ENCODE measurements at places on chromosomes 7 and 10.

DNA sequence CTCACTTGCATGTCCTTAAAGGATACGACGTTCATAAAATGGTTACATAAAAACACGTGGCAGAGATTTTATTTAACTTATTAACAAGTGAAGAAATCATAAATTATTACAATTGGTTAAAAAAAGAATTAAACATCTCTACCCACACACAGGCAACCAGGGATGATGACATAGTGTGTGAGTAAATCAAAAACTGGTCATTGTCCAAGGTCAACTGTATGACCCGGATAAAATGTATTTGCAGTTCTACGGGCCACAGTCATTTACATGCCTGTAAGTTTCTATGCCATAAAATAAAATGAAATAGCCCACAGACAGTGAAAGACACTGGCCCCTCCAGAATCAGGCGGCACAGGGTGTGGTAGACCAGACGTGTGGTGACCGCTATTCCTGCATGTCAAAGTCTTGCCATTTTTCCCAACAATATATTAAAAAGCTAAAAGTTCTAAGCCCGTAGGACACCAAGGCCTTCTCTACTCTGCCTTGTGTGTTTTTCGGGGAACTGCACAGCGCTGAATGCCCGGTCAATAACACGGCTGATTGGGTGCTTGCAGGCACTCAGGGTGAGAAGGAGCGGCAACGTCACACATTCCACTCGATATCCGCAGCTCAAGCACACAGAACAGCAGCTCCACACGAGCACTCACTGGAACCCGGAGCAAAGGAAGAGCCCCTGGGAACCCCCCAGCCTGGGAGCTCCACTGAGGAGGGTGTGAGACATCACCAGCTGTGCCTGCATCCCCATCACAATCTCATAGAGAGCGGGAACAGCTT is 143.3 kb upstream of the PPP2R2D start:
- no peak for DNase-seq

GRCh38 chr10:105237685-105238084 is 596.6 kb downstream of the SORCS3 start:
- no peak for DNase-seq

GRCh38 chr10:58781873-58782488 is 269.3 kb downstream of the BICC1 start:
- no peak for DNase-seq

GRCh38 chr7:140639366-140640053 is 1.1 kb downstream of the DENND2A start:
- no peak for DNase-seq

- no peak for DNase-seq
These were observed 723.4 kb downstream of the PARD3 start for GRCh38 chr10:34091635-34092195.

- DNase-seq: no peak
These were observed 261.7 kb downstream of the GALNT17 start for GRCh38 chr7:71393661-71394060.

DNA sequence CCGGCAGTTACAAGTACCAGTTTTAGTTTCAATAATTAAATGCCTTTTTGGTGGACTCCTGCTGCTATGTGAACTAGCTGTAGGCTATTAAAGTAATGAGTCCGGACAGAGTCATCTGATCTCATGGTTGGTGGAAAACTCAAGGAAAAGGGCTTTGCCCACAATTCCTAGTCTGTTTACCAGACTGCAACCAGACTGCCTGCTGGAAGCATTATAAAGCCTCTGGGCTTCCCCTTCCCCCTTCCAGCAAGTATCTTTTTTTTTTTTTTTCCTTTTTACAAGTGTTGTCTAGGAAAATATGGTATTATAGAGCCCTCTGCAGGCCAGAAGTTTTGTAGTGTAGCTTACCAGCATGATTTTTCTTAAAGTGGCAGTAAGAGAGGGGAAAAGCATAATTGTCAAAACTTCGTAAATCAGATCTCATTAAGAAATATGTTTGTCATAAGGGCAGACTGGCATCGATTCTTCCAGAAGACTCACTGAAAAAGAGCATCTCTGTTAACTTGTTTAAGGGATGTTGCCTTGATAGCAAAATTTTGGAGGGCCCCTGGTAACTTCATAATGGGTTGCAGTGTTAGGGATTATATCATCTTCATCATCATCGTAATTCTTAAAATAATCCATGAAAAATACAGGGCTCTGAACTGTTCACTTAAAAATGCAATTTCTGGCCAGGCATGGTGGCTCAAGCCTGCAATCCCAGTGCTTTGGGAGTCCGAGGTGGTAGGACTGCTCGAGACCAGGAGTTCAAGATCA is 181.3 kb downstream of the TAX1BP1 start:
- DNase-seq: no peak

DNA sequence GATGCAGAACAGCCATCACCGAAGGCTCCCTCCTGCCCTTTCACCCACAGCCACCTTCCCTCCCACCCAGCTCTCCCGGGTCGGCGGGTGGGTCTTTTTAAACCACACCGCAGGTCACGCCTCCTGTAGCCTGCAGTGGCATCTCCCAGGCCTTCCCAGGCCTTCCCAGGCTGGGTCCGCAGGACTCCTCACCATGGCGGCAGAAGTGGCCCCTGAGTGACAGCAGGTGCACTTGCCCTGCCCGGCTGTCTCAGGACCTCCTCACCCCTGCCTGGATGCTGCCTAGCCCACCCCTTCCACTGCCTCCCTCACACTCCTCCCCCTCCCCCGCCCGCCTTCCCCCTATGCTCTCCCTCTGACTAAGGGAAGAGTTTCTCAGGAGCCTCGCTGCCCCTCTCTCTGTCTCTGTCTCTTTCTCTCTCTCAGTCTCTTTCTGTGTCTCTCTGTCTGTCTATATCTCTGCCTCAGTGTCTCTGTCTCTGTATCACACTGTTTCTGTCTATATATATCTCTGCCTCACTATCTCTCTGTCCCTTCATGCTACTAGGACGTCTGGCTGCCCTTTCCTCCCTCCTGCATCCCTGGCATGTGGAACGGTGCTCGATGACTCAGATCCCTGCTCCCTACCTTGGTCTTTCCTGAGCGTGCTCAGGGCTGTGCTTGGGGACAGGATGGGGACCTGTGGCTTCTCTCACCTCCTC is 57.5 kb downstream of the GLRX3 start:
- no peak for DNase-seq

DNA sequence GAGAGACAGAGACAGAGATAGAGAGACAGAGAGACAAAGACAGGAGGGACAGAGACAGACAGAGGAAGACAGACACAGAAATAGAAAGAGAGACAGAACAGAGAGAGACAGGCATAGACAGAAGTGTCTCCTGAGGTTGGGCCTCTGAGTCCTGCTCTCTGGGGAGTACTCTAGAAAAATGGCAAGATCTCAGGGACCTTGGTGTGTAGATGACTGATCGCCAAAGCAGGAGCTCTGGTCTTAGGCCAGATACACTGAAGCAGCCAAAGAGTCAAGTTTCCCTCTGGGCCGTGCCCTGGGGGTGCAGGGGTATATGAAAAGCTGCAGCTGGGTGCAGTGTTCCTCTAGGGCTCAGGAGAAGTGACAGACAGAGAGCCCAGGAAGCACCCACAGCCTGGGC is 176.6 kb upstream of the TNS3 start:
- no peak for DNase-seq

GRCh38 chr10:49281461-49281860 is 17.5 kb upstream of the C10orf71 start:
- no peak for DNase-seq

- DNase-seq: no peak
These were observed 11.0 kb downstream of the MPP7 start for GRCh38 chr10:28291881-28292297.

DNA sequence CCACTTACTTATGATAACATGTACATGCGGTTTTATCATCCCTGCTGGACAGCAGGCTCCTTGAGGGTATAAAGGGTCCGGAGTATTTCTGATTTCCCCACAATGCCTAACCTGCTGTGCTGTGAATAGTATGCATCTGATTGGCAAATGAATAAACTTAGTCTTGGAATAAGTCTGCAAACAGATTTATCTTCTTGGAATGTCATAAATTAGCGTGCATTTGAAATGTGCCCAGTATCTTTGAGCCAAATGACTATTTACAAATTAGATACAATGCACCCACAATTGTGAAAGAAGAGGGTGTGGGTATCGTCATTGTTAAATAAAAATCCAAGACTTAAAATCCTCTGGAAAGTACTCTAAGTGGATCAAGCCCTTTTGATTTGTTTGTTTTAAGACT is 106.0 kb downstream of the OSBPL3 start:
- DNase-seq: no peak

DNA sequence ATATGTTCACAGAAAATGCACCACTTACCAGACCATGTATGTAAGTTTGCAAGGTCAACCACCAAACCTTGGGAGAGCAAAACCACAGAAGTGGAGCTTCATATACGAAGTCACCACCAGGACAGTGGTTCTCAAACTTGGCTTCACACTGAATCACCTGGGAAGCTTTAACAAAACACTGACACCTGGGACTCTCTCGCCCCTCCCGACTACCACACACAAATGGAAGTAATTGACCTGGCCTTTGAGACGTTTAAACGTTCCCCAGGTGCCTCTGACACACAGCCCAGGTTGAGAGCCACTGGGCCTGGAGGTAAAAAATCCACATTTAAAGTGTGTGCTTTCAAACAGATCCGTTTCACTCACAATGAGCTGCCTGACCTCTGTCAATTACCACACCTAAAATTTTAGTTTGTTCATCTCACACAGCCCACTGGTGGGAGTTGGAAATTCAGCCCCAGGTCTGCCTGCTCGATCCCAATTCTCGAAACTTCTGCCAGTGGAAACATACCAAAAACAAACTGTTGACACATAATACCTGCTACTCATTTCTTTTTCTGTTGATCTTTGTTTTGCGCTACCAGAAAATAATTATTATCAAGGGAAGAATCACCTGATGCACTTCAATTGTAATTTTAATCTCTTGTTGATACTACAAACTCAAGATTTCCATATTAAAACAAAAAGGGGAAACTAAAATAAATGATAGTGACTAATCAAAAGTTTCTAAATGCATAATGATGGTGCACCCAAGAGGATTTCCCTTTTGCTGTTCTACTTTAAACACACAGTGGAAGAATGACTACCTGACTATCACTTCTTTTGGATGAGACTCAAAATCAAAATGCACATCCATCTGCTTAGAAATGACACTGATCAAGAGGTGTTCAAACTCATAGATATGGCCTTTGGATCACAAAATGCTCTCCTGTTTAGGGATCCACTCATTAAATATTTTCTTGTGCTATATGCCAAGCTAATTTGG is 26.6 kb downstream of the CDNF start:
- no peak for DNase-seq

GRCh38 chr10:33277135-33277536 is 57.3 kb downstream of the NRP1 start:
- no peak for DNase-seq

DNA sequence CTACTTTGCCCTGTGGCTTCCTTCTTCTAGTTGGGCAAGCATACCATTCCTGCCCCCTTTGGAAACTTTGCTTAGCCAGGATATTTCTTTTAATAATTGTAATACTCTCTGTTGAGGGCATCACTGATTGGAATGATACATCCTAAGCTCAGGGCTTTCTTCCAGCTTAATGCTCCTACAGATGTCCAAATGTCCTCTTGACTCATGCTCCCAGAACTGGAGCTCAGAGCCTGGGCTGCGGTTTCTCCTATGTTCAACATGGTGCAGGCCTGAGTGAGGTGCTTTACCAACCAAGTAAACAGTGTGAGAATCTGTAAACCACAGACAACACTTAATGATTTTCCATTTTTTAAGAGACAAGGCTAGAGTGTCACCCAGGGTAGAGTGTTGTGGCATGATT is 108.6 kb downstream of the LRRC4 start:
- DNase-seq: no peak

- DNase-seq: no peak
These were observed 83.1 kb downstream of the LRRN3 start for GRCh38 chr7:111173990-111174389.

DNA sequence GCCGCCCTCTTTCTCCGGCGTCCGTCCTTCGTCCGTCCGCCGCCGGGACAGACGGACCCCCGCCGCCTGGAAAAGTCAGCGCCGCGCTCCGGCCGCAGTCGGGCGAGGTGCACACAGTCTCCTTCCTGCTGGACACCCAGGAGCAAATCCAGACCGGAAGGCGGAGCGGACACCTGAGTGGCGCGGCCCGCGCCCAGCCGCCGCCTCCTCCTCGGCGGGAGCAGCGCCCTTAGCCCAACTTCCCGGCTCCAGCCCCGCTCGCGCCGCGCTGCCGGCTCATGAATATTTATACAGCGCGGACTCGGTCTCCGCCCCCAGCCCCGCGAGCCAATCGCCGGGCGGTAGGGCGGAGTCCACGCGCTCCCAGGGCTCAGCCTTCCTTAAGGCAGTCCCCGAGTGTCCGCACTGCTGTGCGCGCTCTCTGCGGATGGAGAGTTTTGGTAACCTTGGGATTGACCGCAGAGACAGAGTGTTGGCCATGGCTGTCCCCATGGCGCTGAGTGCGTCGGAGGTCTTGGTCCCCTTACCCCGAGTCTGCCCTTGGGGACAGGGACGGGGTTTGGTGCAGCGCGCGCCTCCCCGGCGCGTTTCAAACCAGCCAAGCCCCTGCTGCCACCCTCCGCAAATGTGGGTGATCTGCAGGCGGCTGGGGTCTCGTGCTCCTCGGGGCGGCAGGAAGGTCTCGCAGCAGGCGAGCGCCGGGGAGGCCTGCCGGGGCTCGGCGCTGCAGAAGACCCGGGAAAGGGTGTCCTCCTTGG is at the start of gene FZD8:
TSS of gene FZD8 (minus strand) at position 262 of the 758 bp plus-strand sequence. CDS start 867 bp downstream, outside the sequence.
- peak; percentile 42 for DNase-seq

DNA sequence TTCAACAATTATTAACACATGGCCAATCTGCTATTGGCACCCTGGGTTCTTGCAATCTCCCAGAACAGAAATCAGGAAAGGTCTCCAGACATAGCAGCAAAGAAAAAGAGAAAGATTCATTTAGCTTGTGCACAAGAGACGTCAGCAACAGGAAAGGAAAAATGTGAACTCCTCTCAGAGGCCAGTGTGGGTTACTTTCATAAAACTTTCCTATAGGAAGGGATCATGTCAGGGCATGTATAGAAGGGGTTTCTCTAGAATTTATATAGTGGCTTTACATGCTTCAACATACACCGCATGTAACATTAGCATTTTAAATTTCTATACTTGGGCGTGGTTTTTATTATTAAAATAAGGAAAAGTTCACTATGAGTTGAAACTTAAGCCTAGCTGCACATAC is 725.1 kb downstream of the SORCS1 start:
- no peak for DNase-seq

GRCh38 chr10:119353421-119353820 is 146.1 kb downstream of the GRK5 start:
- no peak for DNase-seq

DNA sequence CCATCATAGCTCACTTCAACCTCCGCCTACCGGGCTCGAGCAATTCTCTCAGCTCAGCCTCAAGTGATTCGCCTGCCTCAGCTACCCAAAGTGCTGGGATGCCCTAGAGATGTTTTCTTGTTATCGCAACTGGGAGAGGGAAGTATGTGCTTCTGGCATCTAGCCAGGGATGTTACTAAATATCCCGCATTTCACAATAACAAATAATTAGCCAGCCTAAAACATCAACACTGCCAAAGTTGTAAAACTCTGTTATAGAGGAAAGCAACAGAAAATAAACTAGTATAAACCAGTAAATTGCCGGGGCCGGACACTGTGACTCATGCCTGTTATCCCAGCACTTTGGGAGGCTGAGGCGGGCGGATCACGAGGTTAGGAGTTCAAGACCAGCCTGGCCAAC is 7.2 kb downstream of the INA start:
- no peak for DNase-seq

Measured in CD4-positive, alpha-beta T cell (primary cell).